ENCODE measurements at places on chromosomes 16 and 17. TPM values are rescaled to one million over a fixed set of nuclear protein-coding genes. Genes with fewer than 3 reads are reported as not detected.

DNA sequence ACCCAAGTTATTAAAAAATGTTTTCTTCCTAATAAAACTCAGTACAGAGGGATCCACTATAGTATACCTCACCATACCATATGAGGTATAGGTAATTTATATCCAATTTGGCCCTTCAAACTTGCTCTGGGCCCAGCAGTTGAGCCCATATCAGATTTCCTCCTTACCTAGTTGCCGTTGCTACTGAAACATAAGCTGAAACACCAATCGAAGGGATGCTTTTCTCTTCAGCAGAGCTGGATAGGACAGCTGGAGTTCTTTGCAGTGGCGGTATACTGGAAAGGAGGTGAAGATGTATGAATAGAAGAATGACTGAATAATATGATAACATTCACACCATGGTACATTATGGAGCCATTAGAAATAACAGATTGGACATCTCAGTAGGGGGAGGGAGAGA lies 42.7 kb downstream of the TNRC6C start:
- no peak for DNase-seq

Gene SCARF1
- polyA plus RNA-seq, result 0.21 TPM

Gene KRT14
- 0.09 TPM for polyA plus RNA-seq

GRCh38 chr17:62626719-62627218 lies 701 bp upstream of the MRC2 start:
- DNase-seq, result peak; percentile 81

DNA sequence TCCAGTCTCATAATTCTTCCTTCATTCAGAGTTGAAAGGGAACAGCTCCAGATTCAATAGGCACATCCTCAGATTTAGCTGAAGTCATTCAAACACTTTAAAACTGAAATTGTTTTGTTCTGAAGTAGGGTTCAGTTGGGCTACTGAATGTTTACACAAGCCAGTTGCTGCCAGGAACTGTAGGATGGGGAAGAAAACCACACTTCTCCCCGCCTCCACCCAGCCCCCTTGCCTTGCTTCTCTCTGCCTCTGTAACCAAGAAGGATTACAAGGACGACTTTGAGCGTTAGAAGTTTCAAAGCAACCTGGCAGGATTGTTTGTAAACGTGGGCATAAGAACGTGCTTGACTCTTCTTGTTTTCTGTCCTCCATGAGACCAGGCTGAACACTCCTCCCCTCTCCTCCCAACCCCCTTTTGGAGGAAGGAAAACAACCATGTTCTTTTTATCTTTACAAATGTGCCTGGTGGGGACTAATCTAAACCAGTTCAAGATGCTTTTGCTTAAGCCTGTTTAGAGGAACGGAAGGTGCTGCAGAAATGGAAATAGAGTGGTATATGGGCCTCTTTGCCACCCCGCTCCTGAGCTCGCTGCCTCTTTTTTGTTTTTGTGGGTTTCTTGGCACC lies 287.9 kb downstream of the FTO start:
- no peak for DNase-seq

DNA sequence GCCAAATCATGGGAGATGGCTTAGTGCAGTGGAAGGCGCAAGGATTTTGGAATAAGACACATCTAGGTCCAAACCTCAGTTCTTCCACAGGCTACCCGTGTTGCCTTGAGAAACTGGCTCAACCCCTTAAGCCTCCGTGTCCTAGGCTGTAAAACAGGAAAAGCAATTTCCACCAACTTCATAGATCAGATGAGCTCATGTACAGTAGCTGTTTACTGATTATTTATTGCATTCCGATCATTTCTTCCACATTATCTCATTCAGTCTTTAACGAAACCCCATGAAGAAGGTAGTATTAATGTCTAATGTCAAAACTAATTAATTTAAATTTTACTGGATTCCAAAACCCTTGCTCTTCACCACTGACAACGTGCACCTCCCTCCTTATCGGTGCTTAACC lies 231.6 kb downstream of the GRIN2A start:
- DNase-seq, result no peak

Gene CMTM2
- polyA plus RNA-seq, result 0.09 TPM

- DNase-seq, result no peak
Observed at GRCh38 chr17:80025140-80025539, 10.5 kb downstream of the TBC1D16 start.

DNA sequence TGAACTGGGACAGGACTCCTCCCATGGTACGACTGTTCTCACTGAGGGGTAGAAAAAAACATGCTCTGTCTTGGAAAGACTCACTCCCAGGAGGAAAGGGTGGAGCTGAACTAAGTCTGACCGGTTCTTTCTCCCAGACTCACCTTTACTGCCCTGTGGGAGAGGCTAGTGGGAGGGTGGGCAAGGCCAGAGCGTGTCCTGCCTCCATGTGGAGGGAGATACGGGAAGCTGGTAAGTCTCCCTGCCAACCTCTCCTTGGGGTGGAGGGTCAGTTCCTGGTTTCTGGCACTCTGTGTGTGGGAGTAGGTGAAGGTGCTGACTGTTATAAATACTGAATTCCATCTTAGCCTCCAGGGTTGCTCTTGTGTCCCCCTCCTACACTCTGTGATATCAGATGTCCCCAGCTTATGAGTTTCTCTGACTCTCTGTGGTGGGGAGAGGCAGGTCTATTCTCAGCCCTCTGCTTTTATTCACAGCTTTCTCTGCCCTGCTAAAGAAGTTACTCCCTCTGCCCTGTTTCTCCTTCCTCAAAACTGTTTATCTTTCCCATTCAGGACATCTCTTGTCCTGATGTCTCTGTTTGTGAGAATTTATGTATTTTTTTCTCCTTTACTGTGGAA lies 26.9 kb upstream of the FAM20A start:
- no peak for DNase-seq

- no peak for DNase-seq
Observed at GRCh38 chr16:88298181-88298832, 84.5 kb upstream of the ZNF469 start.

DNA sequence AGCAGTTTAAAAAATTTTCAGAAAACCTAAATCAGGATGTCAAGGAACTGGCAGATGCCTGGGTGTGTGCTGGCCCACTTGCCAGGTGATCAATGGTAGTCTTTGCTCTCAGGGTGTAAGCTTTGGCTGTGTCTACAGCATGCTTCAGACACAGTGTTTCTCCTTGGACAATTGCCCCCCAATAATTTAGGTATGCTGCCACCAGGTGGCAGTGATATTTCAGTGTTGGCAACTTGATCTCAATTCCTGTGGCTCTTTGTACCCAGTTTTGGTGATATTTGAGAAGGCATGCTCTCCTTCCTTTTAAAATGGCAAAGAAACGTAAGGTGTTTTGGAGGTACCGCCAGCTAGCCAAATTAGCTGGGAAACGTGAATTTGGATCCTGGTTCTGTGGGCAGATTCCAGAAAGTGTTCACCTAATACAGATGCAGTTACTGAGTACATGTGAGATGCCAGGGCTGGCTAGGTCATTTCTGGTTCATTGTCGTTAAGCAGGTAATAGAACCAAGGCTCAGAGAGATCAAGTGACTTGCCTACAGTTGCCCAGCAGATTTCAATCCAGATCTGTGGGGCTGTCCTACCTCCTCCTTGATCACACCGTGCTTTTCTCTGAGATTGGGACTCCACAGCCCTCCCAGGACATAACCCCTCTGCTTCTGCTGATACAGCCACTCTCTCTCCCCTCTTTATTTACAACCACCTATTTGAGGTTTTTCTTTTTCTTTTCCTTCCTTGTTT lies 155.6 kb upstream of the PLCG2 start:
- DNase-seq, result peak; percentile 73

GRCh38 chr16:82497139-82497538 lies 129.6 kb upstream of the CDH13 start:
- DNase-seq, result no peak

DNA sequence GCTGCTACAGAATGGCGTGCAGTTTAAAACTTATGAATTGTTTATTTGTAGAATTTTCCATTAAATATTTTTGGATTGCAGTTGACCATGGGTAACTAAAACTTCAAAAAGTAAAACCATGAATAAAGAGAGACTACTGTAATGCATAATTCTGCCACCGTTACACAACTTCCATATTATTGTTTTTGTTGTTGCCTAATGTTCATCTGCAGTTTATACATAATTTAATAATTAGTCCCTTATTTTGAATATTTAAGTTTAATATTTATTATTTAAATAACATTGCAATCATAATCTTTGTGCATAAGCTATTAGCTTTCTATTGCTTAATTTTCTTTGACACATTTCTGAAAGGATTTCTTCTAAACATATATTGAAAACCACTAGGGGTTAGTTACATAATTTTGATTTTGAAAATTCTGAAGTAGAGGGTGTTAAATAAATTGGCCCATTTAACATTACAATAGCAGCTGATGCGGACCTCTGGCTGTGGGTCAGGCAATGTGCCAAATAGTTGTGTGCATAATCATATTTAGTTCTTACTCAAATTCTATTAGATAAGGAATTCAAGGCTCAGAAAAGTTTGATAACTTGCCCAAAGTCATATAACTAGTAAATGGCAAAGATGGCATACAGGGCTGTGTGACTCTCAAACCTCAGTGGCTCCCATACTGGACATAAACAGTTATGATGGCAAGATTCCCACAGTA lies 31.1 kb downstream of the PPM1E start:
- DNase-seq, result peak; percentile 26

DNA sequence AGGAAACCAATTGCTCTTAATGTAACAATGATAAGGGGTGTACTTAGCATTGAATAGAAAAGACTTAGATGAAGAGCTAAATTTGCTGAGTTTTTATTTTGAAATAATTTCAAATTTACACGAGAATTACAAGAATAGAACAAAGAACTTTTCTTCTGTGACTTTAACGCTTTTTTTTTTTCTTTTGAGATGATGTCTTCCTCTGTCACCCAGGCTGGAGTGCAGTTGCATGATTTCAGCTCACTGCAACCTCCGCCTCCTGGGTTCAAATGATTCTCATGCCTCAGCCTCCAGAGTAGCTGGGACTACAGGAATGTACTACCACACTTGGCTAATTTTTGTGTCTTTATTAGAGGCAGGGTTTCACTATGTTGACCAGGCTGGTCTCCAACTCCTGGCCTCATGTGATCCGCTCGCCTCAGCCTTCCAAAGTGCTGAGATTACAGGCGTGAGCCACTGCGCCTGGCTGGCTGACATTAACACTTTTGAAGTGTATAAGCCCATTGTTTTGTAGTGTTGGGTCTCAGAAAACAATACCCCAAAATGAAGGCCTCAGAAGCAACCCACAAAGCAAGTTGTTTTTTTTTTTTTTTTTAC lies 2.1 kb downstream of the TEN1 start:
- no peak for DNase-seq

DNA sequence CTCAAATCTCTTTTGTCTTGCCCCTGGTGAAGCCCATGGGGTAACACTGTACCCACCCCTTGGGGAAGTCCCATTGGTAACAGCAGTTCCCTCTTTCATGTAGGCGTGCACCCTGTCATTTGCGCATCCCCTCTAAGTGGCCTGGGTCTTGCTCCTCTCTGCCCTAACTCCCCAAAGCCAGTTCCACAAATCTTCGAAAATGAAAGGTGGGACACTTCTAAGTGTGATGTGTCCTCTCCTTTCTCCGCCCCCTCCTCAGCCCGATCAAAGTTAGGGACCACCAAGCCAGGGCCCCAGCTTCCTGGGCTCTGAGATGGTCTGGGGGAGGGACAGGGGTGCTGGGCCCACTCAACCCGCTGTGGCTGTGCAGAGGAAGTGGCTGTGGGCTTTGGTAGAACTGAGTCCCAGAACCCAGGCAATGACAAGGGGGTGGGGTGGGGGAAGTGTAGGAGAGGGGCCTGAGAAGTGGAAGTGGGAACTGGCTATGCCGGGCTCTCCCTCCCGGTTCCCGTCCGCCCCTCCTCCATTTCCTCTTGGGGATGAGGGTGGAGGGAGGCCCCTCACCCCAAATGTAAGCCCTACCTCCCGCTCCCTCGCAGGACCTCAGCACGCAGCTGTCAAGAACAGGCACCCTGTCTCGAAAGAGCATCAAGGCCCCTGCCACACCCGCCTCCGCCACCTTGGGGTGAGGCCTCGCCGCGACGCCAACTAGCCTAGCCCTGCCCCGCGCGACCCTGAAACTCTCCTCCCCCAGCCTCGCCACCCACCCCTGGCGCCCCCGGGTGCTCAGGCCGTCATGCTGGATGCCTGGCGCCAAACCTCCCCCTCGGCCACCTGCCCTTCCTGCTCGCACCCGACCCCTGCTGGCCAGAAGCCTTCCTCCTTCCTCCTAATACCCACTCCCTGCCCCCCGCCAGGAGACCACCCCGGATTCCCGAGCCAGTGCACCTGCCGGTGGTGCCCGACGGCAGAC lies 8.7 kb downstream of the ABI3 start:
- DNase-seq, result no peak

Gene ACSM2A
- polyA plus RNA-seq, result not detected

- DNase-seq, result no peak
Observed at GRCh38 chr16:3637371-3637923, 17.0 kb upstream of the DNASE1 start.

Gene GLG1
- 51.9 TPM for polyA plus RNA-seq

Gene ABCC11
- 0.09 TPM for polyA plus RNA-seq

Gene CA5A
- polyA plus RNA-seq, result not detected

GRCh38 chr17:57562184-57562698 lies 182.9 kb downstream of the CCDC182 start:
- DNase-seq, result no peak

- DNase-seq, result no peak
Observed at GRCh38 chr17:7235693-7236665, 1.7 kb upstream of the DVL2 start.

- DNase-seq, result no peak
Observed at GRCh38 chr16:67438824-67439393, 8.0 kb downstream of the HSD11B2 start.

- no peak for DNase-seq
Observed at GRCh38 chr16:86500708-86501510, 9.4 kb upstream of the FOXF1 start.

DNA sequence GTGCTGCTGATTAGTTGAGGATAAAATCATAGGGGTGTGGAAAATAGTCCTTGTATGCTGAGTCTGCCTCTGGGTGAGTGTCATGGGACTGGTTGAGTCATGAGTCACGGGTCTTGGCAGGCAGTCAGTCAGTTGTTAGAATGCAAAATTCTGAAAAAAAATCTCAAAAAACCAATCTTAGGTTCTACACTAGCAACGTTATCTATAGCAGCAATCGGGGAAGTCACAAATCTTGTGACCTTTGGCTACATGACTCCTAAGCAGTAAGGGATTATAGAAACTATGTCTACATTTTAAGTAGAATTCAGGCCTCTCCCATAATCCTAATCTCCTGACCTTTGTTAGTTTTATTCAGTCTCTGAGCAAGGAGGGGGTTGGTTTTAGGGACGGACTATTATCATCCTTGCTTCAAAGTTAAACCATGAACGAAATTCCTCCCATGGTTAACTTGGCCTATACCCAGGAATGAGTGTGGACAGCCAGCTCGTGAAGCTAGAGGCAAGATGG lies 18.0 kb upstream of the PMFBP1 start:
- DNase-seq, result no peak

- DNase-seq, result no peak
Observed at GRCh38 chr17:27318228-27318627, 24.3 kb downstream of the WSB1 start.

Gene PHOSPHO1
- polyA plus RNA-seq, result 1.1 TPM

GRCh38 chr17:34485999-34486398 lies 93.4 kb upstream of the TMEM132E start:
- DNase-seq, result no peak

Measured in A549 (cell line).